ENCODE measurements at places on chromosomes 12 and 14.

- DNase-seq: no peak
These were observed 5.9 kb upstream of the KRT1 start for GRCh38 chr12:52686063-52686462.

DNA sequence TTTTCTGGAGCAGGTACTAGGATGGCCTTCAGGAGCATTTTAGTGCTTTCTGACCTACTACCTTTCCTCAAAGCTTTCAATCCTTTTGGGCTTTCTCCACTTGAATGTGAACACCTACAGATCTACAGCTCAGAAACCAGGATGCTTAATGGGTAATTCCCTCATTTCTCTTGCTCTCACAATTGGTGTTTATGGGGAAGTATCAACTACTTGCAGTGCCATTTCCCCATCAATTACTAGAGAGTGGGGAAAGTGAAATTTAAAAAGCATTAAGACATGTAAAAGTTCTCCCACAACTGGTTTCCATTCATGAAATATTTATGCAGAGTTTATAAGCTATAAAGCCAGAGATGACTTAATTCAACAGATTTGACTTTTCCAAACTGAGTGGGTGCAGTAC lies 2.1 kb upstream of the YY1 start:
- no peak for DNase-seq

GRCh38 chr14:50242566-50243310 lies 11.4 kb upstream of the SOS2 start:
- no peak for DNase-seq

DNA sequence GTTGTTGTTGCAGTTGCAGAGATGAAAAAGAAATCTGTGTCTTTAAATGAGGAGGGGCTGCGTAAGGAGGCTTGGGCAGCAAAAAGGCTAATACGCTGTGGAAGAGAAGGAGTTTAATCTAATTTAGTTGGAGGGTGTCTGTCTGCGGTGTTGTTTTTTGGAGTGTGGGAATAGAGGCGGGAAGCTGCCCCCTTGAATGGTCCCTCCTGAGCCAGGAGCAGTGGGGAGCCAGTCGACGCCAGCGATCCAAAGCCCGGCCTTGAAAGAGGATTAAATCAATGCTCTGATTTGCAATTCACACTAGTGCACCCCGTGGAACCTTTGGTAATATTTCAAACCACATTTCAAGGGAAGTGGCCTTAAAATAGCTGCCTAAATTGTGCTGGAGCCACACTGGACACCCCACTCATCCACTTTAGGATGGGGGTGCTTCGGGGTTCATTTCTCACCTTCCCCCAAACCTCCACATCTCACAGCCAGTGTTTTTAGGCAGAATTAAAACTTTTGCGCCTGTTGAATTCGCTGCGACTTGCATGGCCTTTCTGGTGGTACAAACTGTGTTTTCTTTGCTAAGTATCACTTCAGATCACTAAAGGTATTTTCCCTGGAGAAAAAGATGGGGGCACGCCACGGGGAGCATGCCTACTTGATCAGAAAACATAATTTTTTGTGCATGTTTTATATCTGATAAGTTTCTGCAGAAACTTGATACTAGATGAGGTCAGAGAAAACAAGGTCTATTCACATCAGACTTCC lies 4.1 kb upstream of the FZD10 start:
- no peak for DNase-seq

- DNase-seq: no peak
These were observed 1020.3 kb downstream of the LRFN5 start for GRCh38 chr14:42626986-42627385.

DNA sequence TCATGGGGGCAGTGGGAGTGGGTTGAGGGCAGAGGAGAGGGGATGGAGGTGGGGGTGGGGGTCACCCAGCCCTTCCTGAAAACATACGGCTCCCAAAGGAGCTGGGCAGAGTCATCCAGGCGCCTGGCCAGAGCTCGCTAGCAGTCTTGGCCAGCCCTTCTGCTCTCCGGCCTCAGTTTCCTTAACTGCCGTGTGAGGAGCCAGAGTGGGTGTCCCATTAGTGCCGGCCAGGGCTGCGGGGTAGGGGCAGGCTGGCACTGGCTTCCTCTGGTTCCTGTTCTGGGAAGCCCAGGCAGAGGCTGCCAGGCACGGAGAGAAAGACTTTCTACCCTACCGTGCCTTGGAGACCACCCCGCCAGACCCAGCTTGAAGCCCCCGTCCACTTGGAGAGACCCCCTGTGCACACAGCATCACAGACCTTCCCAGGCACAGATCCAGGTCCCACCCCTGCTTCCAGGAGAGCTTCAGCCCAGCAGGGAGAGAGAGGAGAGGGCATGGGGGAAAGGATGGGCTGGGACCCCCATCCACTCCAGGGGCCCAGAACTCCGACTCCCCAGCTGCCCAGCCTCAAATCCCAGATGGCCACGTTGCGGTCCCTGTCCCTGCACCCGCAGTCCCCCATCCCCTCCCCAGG lies 93.3 kb downstream of the RFLNA start:
- DNase-seq: no peak

- DNase-seq: no peak
These were observed 11.3 kb downstream of the C3AR1 start for GRCh38 chr12:8054816-8055215.

DNA sequence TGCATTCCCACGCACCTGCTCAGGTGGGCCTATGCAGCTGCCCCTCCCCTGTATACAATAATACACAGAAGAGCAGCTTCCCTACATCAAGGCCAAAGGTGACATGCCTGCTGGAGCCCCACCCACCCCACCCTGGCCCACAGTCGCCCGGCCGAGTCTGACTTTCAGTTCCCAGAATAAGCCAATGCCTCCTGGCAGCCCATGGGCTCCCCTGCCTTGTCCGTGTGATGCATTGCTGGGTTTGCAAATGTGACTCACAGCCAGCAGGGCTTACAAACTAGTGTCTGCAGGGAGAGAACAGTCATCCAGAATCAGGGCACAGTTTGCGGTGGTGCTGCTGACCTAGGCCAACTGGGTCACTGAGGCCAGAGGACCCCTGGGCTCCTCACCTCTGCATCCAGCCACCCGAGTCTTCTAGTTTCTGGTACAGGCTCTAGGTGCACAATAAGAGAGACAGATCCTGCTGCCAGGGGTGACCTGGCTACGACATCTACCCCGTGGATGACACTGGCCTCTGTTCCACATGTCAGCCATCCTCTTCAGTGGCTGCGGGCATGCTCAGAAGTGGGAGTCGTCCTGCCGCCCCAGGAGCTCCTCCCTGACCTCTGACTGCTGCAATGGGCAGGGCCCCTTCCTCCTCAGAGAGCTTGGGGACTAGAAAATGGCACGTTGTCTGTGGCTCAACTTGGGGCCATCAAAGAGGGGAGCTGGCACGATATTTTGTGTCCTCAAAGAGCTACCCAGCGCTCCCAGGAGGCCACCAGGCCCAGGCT lies 84.5 kb downstream of the CHGA start:
- DNase-seq: no peak

DNA sequence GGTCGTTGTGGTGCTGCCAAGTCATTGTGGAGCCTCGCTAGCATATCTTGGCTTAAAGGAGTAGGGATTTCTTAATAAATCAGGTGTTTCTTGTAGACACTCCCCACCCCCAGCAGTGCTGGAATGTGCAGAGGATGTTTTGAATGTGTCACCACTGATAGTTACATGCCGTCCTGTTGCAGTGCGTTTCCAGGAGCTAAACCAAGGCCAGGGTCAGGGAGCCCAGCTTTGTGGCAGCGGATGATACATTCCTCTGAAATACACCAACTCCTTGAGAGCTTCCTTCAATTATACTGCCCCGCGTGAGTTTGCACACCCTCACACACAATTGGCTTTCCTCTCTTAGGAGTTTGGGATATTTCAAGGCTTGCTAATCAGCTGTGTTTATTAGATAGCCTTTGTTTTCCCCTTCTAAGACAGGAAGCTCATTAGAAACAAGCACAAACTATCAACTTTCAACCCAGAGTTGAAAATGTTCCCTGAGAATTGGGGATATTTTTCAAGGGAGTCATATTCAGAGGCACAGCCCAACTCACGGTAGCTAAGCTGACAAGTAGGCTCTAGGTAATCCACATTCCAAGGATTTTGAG lies 154.9 kb downstream of the C12orf75 start:
- DNase-seq: no peak

- DNase-seq: no peak
These were observed 696 bp upstream of the GPHN start for GRCh38 chr14:66507181-66507721.

- no peak for DNase-seq
These were observed 96.8 kb downstream of the LGR5 start for GRCh38 chr12:71536279-71536938.

DNA sequence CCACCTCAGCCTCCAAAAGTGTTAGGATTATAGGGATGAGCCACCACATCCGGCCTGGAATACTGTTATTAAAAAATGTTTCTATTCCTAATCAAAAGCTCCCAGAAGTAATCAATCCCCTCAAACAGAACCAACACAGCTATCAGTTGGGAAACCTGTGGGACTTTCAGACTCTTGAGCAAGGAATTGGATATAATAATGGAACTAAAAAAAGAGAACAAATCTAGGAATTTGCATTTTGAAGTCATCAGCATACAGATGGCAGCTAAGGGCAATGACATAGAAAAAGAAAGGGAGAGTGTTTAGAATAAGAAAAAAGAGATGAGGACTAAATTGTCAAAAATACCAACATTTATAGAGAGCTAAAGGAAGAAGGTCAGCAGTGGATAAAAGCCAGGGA lies 54.7 kb upstream of the AMN1 start:
- DNase-seq: no peak

DNA sequence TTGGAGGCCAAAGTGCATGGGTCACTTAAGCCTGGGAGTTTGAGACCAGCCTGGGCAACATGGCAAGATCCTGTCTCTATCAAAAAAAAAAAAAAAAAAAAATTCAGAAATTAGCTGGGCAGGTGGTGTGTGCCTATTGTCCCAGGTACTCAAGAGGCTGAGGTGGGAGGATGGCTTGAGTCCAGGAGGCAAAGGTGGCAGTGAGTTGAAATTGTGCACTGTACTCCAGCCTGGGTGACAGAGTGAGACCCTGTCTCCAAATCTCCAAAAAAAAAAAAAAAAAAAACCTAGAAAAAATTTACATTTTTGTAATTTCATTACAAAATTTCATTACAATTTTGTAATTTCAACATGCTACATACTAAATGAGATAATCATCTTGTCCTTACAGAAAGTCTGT lies 42.7 kb downstream of the SYNE2 start:
- DNase-seq: no peak

GRCh38 chr12:49689785-49690184 lies 17.4 kb downstream of the FMNL3 start:
- DNase-seq: no peak
